ENCODE measurements at places on chromosomes 13 and 19.
A peak's percentile ranks its signal among the peaks of the same experiment; 100 is the strongest.

GRCh38 chr13:65843314-65843731 is 1386.8 kb downstream of the PCDH9 start:
- no peak for DNase-seq

DNA sequence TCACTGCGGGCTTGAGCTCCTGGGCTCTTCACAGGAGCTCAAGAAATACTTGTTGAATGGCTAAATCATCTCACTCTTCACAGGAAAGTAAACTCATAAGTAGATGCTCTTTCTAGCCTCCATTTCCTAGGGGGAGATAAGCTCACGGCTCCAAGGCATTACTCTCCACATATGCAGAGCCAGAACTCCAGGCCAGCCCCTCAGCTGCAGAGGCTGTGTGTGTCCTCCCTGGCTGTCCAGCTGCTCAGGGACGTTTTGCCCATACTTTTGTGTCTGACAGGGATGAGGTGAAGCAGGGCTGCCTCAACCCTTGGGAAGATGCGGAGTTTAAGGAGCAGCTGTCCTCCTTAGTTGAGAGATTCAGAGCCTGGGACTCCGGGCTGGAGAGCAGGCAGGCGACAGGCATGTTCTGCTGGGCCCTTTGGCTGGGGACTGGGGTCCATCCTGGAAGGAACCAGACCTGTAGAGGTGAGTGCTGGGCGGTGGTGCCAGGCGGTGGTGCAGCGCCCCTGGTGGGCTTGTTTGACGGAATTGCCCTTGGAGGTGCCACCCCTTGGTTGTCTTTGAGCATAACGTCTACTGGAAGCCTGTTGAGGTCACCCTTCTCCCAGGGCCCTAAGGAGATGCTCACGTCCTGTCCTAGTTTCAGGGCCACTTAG is 20.5 kb upstream of the SLC15A1 start:
- no peak for DNase-seq

DNA sequence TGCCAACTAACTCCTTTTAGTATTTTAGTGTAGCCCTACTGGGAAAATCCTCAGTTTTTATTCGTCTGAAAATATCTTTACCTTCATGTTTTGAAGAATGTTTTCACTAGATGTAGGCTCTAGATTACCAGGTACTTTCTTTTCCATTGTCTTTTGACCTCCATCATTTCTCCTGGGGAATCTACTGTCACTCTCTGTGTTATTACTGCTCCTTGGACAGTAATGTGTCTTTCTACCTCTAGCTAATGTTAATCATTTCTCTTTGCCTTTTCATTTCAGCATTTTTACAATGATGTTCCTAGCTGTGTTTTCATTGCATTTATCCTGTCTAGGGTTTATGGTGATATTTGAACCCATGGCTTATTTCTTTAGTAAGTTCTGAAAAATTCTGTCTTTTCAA is 61.9 kb downstream of the SPACA7 start:
- DNase-seq = no peak

DNA sequence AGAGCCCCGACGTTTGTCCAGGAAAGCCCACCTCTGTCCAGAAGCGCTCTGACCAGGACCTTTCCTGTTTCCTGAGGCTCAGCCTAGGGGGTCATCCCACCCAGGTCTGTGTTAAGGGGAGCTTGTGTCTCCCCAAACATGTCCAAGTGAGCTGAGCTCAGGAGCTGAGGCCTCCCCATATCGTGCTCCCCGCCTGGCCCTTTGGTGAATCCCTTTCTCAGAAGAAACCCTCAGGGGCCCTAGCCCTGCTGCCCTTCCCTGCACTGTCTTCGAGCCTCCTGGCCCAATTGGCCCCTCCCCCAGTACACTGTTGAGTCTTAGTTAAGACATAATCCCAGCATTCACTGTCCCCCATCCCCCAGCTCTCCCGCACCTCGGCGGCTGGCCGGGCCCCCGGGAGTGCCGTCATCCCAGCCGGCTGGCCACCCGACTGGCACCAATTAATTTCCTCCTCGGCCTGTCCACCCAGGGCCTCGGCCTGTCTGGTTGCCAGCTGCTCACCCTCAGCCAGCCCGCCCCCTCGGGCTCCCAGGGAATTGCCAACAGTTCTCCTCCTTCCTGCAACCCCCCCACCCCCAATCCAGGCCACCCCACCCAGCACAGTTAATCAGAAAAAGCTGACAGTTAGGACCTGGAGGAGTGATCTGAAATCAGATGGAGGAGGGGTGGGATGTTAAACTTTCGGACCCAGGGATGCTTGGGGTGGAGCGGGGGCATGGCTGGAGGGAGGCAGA is 13.6 kb downstream of the IER2 start:
- DNase-seq = peak; percentile 68

DNA sequence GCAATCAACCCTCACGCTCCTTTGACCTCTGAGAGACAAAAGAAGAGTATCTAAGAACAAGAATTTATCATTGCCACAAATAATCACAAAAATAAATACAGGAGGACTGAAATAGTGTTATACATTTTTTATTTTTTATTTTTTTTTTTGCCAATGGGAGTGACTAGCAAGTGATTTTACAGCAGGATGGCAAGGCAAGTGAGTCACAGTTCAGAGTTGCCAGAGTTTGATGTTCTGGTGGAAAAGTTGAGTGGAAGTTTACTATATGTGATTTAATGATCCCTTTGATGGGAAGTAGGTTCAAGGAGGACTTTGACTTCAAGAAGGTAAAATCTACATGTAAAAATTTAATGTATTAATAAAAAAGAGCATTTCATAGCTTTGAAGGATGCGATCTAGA is 2691.4 kb downstream of the PCDH9 start:
- DNase-seq = no peak

DNA sequence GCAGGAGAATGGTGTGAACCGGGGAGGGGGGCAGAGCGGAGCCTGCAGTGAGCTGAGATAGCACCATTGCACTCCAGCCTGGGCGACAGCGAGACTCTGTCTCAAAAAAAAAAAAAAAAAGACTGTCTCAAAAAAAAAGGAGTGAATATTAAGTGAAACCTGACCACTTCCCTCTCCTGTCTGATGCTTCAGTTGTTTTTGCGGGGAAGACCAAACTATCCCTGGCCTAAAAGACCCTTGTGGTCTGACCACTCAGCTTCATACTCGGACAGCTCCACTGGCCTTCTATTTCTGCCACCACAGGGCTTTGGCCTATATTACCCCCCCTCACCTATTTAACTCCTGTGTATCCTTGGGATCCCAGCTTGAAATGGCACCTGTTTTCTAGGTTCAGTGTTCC is 2.3 kb downstream of the CLASRP start:
- DNase-seq = no peak

GRCh38 chr19:1470305-1471009 is 8.6 kb downstream of the C19orf25 start:
- DNase-seq = peak; percentile 85

- DNase-seq = no peak
These were observed 36.1 kb downstream of the ZSWIM9 start for GRCh38 chr19:48206397-48207093.

DNA sequence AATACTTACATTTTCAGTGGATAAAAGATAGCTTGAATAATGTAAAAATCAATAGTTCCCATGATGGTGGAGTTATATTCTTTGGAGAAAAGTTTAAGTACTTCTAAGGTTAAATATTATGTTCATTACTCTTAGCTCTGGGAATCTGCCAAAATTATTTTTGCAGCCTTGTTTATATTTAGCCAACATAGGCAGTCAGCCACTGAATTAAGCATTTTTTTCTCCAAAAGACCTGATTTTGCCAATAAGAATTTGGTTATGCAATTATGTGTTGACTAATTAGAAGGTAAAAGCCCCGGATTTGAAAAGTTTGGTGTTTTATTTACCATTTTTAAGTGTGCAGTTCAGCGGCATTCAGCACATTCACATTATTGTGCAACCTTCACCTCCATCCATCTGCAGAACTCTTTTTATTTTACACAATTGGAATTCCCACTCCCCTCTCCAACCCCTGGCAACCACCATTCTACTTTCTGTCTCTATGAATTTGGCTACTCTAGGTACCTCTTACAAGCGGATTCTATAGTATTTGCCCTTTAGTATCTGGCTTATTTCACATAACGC is 90.1 kb upstream of the C1QTNF9B start:
- DNase-seq = no peak

GRCh38 chr13:105403086-105403485 is 1132.4 kb downstream of the EFNB2 start:
- no peak for DNase-seq

GRCh38 chr19:43782689-43783231 is 2.0 kb upstream of the KCNN4 start:
- no peak for DNase-seq

- DNase-seq = no peak
These were observed 235.2 kb downstream of the SLITRK5 start for GRCh38 chr13:87906411-87906810.

DNA sequence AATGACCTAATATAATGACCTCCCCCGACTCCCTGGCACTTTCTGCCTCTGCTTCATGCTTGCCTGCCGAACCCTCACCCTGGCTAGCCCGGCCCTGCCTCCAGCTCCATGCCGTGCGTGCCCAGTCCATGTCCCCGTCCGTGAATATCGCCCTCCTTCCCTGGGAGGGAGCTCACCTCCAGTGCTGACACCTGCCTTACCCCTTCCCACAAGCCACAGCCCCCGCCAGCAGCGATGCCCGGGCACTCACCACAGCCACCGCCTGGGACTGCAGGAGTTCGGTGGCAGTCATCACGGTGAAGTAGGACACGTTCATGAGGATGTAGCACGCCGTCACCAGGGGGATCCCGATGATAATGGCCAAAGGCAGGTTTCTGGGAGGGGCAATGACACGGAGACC is 10.0 kb downstream of the SLC7A9 start:
- DNase-seq = no peak

DNA sequence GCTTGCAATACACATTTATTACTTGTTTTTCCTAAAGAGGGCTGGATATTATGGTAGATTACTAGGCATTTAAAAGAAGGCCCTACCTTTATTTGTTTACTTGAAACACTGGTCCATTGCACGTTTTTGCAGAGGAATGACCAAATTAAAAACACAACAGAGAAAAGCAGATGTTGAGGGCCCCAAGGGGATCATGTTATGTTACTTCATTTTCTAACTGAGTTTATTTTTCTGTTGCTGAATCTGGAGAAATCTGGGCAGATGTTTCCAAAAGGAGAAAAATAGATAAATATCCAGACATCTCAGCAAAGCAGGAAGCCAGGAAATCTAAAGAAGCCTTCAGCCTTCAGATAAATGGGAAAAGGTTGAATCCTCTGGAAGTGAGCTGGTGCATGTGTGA is 353.0 kb downstream of the NDFIP2 start:
- DNase-seq = no peak

DNA sequence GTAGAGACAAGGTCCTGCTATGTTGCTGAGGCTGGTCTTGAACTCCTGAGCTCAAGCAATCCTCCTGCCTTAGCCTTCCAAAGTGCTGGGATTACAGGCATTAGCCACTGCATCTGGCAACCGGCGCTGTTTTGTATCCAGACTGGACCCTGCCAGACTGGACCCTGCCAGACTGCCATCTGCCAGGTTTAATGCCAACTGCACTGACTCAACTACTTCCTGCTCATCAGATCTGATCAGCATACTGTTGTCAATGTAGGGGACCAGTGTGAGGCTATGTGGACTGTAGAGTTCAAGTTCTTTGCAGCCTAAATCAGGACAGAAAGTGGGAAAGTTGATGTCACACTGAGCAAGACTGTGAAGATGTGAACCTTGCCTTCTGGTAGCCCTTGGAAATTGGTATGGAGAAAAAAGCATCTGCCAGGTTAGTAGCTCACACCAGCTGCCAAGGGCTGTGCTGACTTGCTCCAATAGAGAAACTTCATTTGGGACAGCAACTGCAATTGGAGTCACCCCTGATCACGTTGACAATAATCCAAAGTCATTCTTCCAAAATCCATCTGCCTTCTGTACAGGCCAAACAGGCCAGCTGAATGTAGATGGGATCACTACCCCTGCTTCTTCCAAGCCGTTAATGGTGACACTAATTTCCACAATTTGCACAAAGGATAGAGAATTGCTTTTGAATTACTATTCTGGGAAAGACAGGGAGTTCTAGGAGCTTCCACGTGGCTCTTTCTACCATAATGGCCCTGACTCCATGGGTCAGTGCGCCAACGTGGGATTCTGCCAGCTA is 36.8 kb upstream of the ATP1A3 start:
- DNase-seq = no peak

- DNase-seq = peak; percentile 42
These were observed 14.2 kb upstream of the LATS2 start for GRCh38 chr13:21075379-21076249.

DNA sequence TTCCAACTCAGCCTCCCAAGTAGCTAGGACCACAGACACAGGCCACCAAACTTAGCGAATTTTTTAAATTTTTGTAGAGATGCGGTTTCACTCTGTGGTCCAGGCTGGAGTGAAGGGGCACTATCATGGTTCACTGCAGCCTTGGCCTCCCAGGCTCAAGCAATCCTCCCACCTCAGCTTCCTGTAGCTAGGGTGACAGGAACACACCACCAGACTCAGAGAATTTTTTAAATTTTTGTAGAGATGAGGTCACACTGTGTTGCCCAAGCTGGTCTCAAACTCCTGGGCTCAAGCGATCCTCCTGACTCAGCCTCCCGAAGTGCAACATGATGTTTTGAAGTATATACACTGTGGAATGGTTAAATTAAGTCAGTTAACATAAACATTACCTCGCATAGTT is 263.6 kb downstream of the OXGR1 start:
- DNase-seq = no peak

DNA sequence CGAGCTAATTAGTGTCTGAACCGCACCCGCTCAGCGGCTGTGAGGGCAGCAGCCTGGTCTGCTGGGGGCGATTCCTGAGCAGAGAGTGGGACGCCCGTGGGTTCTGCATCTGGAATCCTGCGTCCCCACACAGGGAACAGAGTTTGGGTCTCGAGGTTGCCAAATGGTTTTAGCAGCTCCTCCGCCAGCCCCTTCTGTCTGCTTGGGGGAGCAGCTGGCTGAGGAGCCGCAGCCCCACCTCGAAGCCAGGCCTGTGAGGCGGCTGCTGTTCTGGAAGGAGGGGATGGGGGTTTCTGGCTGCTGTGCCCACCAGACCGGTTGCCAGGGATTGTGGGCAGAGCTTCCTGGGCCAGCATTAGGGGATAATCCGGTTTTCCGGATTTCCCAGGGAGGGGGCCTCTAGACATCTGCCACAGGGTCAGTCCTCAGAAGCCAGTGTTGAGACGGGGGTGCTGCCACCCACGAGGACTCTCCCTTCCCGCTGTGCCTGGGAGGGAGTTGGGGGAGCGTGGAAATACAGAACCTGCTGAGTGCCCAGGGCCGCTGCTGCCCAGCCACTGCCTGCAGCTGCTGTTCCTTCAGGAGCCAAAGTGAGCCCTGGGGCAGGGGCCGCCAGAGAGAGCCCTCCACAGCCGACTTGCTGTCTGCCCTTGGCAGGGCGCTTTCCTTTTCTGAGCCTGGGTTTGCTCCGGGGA is 2.0 kb downstream of the CDC34 start:
- DNase-seq = no peak
